ENCODE measurements at places on chromosomes 2 and 18.

- no peak for DNase-seq
Observed at GRCh38 chr2:165637396-165637795, 156.7 kb downstream of the GALNT3 start.

- DNase-seq = no peak
Observed at GRCh38 chr2:239227661-239228371, 173.0 kb downstream of the HDAC4 start.

- DNase-seq = no peak
Observed at GRCh38 chr2:234999740-235000425, 48.1 kb downstream of the SH3BP4 start.

GRCh38 chr2:239904496-239904895 is 120.6 kb downstream of the NDUFA10 start:
- DNase-seq = no peak

DNA sequence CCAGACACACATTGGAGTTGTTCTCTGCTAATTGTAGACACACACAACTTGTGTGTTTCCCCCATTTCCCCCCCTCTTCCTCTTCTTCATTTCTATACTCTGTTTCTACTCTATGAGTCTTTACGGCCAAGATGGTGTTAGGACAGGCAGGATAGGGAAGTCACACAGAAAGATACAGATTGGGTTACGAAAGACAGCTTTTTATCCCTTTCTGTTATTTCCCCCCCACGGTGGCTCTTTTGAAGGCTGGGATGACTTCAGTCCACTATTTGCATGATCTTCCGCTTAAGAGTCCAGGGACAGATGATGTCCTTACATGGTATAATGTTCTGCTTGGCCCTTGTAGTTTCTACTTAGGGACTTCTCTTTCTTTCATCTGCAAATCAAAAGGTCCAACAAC is 1.6 kb upstream of the EMILIN2 start:
- DNase-seq = no peak

DNA sequence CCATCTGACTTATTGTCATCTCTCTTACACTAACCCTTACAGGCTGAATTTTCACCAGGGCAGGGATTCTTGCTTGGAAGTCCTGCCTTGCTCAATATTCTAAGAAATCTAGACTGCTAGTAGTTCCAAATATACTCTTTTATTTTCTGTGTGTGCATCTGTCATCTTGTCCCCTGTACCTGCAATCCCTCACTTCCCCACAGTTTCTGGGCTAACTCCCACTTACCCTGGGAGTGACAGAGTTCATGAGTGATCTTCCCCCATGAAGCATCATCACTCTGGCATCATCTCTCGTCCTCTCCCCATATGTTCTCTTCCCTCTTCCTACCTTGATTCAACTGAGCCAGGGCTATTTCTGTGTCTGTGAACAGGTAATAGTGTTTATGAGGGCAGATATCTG is 35.7 kb downstream of the HNMT start:
- no peak for DNase-seq

DNA sequence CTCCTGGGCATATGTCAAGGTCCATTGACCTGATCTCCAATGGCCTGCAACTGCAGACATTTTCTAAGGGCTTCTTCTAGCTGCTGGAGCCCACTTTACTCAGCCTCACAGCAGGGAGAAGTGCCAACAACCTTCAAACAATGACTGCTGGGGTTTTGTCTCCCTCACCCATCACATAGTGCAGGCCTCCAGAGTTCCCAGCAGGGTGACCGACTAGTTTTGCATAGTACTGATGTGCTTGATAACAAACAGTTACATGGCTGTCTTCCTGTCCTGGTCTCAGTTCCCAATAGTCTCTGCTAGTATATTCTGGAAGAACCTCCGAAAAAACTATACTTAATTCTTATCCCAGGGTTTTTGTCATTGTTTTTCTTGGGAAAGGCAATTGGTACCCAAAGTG is 10.4 kb upstream of the NETO1 start:
- DNase-seq = no peak

GRCh38 chr2:4674007-4674406 is 970.6 kb downstream of the DCDC2C start:
- no peak for DNase-seq

DNA sequence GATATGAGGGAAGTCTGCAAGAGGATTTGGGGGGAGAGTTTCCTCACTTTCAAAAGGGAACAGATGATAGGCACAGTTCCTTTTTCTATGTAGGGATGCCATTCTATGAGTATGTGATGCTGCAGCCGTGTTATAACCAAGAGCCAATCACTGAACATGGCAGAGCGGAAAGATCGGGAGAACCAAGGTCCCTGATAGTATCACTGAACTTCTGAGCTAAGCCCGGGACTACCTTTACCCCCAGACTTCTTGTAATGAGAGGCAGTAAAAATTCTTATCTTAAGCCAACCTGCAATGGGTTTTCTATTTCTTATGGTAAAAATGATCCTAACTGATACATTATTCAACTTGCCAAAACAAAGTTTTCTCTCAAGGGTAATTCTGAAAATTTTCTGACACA is 21.6 kb upstream of the SLC1A4 start:
- DNase-seq = no peak

GRCh38 chr2:111222204-111222866 is 101.6 kb downstream of the BCL2L11 start:
- DNase-seq = no peak

- DNase-seq = no peak
Observed at GRCh38 chr2:43168016-43168369, 58.4 kb downstream of the ZFP36L2 start.

GRCh38 chr2:233807966-233808935 is 30.1 kb downstream of the MROH2A start:
- no peak for DNase-seq

- DNase-seq = no peak
Observed at GRCh38 chr2:169625781-169626180, 41.6 kb downstream of the PPIG start.

DNA sequence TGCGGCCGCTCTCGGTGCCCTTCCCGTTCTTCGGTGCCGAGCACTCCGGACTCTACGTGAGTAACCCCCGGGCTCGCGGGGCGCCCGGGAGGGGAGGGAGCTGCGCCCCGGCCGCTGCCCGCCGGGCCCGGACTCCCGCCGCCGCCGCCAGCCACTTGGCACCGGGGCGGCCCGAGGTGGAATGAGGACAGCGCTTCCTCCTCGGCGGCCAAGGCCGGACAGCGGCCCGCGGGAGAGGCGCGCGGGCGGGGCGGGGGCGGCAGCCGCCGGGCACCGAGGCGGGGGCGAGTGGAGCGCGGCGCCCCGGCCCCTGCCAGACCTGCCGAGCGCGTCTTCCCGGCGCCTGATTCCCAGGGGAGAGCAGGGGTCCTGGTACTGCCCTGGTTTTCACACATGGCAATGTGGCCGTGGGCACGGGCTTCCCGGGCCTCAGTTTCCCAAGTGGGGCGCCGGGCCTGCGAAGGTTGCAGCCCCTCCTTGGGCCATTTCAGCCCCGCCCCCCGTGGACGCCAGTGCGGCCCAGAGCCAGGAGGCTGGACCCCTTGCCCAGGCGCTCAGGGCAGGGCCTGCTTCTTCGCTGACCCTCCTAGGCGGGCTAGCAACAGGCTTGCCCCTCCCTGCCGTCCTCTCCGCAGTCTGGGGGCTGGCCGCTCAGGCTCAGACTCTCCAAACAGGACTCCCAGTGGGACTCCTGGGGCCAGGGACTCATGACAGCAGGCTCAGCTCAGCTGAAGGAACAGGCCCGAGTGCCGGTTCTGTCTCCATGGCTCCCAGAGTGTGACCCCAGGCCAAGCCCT is 775 bp downstream of the SNED1 start:
- no peak for DNase-seq

DNA sequence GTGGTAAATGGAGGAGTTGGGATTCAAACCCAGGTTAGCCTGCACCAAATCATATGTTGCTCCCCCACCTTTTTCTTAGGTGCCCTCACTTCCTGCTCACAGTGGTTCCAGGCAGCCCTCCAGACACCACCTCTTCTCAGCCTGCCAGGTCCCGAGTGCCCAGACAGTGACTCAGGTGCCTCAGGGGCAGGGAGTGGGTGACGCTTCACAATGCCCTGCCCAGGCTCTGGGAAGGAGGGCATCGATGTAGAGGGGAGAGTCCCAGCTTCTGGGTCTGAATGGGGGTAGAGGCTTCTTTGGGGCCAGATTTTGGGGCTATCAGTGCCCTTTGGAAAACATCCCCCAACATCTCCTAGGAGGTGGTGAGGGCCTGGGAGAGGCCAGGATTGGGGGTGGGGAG is 5.2 kb upstream of the DNAJB2 start:
- DNase-seq = no peak

- DNase-seq = no peak
Observed at GRCh38 chr18:73991570-73991969, 156.1 kb downstream of the FBXO15 start.

DNA sequence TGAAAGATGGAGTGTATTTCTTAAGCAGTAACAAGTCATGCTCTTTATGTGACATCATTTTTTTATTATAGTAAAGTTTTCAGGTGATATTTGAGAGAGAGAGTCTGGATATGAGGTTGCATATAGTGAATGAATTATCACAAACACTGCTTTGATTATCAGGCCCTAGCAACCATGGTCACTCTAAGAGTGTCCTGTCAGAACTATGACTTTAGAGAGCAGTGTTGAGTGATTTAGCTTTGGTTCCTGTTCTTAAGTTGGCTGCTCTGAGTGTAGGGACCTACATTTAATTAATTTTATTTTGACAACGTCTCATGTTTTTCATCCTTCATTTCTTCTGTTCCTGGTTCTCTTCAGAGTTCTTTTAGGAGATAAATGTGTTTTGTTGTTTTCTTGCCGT is 275.5 kb downstream of the KCNJ3 start:
- no peak for DNase-seq

GRCh38 chr2:26807788-26808460 is 22.1 kb downstream of the CENPA start:
- no peak for DNase-seq
